ENCODE measurements at places on chromosomes 5 and 9.

- DNase-seq: no peak
These were observed 8.2 kb upstream of the ZFYVE16 start for GRCh38 chr5:80399526-80400239.

DNA sequence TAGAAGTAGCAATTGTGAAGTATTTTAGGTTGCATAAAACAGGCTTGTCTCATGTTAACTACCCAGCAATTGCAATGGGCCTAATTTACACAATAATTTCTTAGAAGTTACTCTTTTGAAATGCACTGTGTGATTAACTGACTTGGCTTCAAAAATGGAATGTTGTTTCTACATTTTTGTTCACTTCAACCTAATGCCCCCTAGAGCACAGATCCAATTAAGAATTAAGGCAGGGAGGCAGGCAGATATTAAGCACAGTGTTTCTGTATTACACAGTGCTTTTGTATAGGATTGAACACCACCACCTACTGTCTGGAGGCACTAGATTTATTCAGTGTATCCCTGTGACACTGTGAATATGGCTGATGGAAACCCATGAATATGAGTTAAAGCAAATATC, 302.1 kb downstream of the FBXL17 start:
- no peak for DNase-seq

DNA sequence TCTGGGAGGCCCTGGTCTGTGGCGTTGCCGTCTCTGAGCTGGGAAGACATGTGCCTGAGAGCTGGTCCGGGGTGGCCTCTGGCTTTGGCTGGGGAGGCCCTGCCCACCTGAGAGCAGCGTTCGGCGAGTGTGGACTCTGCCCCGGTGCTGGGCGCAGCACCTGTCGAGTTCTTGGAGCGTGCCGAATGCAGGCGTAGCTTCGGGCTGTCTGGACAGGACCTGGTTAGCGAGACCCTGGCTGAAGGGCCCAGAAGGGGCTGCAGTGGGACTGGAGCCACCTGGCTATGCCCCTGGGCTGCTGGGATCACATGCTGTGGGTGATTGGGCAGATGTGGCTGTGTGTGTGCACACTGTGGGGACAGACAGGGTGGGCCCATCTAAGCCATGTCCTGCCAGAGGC, 56.5 kb downstream of the RXRA start:
- no peak for DNase-seq

GRCh38 chr5:168211245-168211644, 80.2 kb upstream of the WWC1 start:
- DNase-seq: no peak

DNA sequence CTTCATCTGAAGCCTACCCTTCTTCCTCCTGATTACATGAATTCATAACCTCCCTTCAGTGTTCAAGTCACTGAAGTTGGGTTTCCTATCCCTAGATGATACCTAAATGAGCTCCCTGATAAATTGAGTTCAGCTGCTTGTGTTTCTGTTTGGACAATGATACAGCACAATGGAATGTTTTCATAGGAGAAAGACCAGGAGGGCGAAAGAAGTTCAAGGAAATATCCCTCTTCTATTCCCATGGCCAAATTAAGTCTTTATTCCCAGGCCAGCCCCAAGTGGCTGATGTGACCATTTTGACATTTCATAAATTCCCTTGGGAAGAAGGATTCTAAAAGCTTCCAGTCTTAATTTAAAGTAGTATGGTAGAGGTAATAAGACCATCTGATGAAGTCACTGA, 555.8 kb upstream of the CLINT1 start:
- DNase-seq: peak; percentile 1

DNA sequence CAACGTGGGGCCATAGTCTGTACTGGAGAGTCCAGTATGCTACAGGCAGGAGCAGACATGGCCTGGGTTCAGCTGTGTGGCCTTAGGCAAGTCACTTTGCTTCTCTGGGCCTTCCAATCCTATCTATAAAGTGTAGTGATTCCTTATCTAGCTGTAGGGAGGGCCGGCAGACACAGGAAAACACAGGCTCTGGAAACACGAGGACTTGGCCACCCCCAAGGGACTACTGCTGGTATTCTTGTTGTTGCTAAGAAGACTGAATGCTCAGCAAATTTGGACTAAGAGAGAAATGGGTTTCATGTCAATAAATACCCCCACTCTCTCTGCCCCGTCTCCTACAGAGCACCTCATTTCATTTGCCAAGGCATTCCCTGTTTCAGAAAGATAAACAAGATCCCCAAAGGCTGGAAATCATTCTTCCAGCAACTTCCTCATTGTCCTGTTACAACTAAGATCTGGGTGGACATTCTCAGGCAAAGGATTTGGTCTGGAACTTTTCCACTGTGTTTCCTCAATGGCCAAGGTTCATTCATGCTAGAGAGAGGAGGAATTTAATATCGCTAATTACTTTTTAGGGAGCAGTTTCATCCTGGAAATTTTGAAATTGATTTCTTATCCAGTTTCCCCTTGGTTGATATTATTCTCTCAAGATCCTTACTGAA, 105.8 kb downstream of the GABBR2 start:
- no peak for DNase-seq

DNA sequence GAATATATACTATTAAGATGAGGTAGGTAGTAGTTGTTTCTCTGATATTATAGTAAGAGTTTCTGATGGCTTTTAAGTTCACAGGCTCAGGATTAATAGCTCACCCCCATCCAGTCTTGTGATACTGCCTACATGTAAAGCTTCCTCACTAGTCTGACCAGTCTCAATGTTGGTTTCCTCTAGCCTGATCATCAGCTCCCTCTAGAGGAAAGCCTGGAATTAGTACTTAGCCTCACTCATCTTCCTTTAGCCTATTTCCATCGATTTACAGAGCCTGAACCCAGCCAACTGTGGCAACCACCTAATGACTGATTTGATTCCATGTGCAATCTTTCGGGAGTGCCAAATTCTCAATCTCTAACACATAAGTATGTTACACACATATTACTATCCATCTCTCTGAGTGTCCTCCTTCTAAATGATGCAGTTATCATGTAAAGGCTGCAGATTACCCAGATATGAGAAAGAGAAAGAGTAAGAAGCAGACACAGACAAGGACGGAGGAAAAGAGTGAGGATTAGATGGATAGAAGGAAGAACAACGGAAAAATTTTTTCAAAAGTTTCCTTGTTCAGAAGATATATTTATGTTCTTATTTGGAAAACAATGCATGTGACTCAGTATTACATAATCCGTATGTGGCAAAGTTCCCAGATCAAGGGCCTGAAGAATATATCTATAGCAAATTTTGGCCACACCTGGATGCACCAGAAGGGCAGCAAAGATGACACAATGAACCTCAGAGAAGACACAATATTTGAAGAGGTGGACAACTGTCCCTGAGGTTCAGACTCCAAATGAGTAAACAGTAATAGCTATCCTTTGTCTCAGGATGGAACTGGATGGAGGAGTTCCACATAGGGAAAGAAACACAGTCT, 333.7 kb downstream of the ELAVL2 start:
- peak; percentile 31 for DNase-seq

GRCh38 chr9:126326228-126327005, at the start of gene MVB12B:
Gene MVB12B, plus strand, starts transcription at chr9:126326829. Its CDS starts 101 bp downstream, at chr9:126326930.
- peak; percentile 49 for DNase-seq

DNA sequence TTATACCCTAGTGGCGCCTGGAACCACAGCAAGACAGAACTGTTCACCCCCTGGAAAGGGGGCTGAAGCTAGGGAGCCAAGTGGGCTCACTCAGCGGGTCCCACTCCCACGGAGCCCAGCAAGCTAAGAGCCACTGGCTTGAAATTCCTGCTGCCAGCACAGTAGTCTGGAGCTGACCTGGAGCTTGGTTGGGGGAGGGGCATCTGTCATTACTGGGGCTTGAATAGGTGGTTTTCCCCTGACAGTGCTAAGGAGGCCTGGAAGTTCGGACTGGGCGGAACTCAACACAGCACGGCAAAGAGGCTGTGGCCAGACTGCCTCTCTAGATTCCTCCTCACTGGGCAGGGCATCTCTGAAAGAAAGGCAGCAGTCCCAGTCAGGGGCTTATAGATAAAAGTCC, 19.5 kb downstream of the BTNL3 start:
- DNase-seq: no peak

- no peak for DNase-seq
These were observed 189.7 kb upstream of the TLE4 start for GRCh38 chr9:79382044-79382443.

DNA sequence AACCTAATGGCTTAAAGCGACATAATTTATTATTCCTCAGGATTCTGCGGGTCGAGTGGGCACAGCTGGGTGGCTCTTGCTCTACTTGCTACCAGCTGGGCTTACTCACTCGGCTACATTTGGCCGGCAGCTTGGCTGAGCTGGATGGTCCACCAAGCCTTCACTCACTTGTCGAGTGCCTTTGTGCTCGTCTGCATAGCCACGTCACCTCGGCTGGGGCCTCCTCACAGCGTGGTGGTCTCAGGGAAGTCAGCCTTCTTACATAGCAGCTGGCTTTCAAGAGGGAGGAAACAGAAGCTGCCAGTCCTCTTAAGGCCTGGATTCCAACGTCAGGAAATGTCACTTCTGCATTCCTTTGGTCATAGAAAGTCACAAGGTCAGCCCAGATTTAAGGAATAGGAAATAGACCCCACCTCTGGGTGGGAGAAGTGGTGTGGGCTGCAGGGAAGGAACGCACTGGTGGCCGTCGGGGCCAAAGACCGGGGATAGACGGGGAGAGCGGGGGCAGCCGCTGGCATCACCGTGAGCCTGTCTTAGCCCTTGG, 75.1 kb upstream of the RUFY1 start:
- DNase-seq: no peak

DNA sequence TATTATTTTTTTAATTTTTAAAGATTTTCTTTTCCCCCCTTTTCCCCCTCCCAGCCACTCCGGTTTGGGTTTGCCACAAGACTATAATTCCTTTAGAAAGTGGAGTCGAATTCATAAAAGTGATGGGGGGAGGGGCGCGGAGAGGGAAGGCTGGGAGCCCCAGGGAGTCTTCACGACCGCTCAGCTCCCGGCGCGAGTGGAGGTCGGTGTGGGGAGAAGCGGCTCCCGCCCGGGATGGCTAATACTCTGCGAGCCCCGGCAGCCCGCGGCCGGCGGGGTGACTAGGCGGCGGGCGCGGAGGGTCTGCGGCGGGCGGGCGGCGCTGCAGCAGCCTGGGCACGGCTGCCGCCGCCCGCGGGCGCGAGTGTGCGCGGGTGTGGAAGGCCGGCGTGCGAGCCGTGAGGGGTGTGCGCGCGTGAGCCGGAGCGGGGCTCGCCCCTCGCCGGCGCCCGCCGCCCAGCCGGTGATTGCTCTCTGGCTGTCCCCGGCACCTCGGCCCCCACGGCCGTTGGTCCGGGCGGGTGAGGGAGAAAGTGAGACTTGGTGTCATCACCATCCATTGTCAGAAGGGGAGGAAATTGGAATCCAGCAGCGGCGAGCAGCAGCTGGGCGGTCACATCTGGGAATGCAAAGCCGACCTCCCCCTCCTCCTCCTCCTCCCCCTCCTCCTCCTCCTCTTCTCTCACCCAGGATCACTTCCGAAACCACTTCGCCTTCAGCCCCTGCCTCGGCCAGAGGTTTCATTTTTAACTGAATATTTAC, at the start of gene PARP8:
PARP8 (plus strand) TSS at position 377 of the 762 bp plus-strand sequence. CDS start 459 bp downstream, outside the sequence.
- peak; percentile 14 for DNase-seq

GRCh38 chr5:179806250-179807048, at the start of gene MGAT4B:
Gene MGAT4B, minus strand, starts transcription at chr5:179806866. Its CDS starts 283 bp downstream, at chr5:179806583.
- DNase-seq: peak; percentile 75

GRCh38 chr5:31106691-31107090, 86.8 kb upstream of the CDH6 start:
- DNase-seq: no peak

GRCh38 chr5:77010243-77010642, 20.0 kb upstream of the AGGF1 start:
- DNase-seq: no peak

DNA sequence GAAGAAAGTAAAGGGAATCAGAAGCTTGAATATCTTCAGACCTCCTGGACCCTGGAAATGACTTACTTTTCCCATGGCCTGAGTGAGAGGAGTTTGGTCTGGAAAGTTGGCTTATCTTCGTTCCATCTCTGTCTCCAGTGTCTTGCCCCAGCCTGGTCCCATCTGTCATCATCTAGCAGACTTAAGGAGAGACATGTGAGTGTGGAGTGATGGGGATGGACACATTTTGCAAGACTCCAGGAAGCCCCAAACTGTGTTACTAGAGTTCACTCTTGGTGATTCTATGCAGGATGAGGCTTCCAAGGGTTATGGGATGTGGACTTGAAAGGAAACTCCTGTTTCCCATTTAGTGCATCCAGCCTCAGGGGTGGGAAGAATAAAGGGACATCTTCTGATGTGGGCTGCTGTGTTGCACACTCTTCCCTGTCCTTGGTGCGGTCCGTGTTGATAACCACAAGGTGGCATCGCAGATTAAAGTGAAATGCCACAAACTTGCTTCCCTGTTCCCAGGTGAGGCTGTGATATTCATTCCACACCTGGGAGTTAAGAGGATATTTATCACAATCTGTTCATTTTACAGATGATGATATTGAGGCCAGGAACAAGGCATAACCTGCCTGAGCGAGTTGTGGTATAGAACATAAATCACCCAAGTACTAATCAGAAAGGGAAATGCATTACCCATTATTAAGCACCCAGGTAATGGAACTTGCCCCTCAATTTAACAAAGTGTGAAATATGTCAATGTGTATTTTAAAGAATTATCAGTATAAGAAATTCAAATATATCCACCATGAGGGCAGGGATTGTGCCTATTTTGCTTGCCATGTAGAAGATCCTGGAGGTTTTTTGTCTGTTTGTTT, 269.9 kb upstream of the PAPPA start:
- DNase-seq: no peak

DNA sequence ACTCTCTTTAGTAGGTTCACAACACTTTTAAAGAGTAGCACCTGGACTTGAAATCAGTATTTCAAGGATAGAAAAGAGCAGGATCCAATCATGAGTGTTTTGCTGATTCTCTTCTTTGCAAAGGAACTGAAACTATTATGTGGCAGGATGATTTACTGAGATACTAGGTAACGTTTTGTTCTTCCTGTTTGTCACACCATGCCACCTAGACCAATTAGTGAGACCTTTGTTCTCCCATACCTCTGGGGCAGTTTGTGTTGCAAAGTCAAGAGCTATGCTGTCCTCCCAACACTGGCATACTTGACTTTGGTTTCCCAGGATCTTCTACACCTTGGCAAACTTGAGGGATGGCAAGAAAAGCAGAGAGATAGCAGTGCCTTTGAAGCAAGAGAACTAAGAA, 43.4 kb downstream of the PPP1R2B start:
- DNase-seq: no peak

DNA sequence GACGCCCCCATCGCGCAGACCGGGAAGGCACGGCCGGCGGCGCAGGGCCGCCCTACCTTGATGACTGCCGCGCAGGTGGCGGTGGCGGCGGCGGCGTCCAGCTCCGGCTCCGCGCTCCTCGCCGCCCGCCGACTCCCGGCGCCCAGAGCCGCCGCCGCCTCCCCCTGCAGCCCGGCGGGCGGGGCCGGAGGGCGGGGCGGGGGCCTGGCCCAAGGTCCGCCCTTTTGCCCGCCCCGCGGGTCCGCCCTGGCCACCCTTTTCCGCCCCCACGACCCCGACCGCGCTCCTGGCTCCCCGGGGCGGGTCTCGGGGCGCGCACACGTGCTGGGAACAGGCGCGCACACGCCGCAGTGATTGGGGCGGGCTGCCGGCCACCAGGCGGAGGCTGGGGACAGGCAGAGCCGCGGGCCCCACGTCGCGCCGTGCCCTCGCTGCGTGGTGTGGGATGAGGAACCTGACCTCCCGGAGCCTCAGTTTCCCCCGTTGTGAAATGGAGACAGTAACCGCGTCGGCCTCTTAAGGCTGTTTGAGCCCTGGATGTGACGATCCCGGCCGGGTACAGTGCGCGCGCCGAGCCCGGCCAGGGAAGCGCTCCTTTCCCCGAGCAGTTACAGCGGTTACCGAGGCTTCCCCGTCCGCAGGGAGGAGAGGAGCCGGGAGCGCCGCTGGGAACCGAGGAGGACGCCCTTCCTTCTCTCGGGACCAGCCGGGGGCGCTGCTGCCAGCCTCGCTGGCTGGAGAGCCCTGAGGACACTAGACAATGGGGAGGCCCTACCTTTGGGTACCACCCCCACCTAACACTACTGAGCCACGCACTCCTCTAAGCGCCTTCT, at the start of gene CORO2A:
CORO2A (minus strand) TSS at position 135 of the 833 bp plus-strand sequence. CDS start 34,977 bp downstream, outside the sequence.
- DNase-seq: peak; percentile 31
